CD4-positive, alpha-beta T cell treated with Interleukin-15 for 4 hours (primary cell): ENCODE measurements at places on chromosomes 3 and 15.

- no peak for DNase-seq
These were observed 72.9 kb upstream of the NDN start for GRCh38 chr15:23760024-23760423.

DNA sequence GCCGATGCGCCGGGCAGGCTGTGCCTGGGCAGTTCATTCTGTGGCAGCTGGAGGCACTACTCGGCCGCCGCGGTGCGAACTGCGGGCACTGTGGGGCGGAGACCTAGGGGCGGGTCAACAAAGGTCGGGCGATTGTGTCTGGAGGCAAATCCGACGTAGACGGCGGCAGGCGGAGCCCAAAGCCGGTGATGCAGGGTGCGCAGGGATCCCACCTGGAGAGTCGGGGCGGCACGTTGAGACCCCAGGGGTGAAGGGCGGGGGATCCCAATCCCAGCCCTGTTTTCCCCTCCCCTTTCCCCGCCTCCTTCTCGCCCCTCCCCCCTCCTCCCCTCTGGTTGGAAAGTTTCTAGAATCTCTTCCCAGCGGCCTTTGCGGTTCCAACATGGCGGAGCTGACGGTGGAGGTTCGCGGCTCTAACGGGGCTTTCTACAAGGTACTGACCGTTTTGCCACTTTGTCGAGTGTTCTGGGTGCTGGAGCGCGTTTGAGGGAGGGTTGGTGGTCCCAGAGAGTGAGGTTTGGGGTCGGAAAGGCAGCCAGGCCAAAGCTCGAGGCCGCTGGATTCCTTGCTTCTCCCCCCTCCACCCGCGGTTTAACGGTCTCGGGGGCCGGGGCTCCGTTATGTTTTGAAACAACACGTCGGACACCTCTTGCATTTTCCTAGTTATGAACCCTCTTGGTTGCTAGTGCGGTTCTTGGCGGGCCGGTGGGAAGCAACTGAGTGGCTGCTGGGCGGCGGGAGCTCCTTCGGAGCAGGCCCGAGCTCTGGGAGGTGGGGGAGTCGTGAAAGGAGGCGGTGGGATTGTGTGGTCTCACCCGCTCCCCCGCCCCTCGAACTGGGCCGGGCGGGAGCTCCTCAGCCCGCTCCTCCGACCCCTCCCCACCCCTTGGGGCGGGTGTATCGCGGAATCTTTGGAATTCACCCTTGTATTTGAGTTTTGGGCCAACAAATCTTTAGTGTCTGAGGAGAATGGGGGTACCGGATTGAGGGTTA lies at the start of gene FXR1:
Gene FXR1, plus strand, starts transcription at position 367 of the 993 bp plus-strand sequence. Its CDS starts 16 bp downstream, at position 383.
- DNase-seq: peak; percentile 87

DNA sequence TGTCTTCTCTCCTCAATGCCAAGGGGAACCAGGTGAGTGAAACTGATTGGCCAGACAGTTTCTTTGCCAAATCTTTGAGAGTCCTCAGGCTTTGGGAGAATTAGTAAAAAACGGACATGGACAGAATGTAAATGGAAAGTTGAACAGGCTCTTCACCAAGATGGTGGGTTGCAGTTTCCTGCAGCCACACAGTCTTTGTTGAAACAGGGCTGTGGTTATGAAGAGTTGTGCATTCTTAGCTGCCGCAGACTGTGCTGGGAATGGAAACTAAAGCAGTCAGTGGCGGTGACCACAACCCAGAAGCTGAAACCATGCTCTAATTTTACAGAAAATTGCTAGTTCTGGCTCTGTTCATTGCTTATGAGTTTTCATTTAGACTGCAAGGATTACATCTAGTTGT lies 42.1 kb upstream of the TASOR start:
- DNase-seq: peak; percentile 61

GRCh38 chr3:191502583-191502982 lies 41.6 kb downstream of the PYDC2 start:
- DNase-seq: no peak

DNA sequence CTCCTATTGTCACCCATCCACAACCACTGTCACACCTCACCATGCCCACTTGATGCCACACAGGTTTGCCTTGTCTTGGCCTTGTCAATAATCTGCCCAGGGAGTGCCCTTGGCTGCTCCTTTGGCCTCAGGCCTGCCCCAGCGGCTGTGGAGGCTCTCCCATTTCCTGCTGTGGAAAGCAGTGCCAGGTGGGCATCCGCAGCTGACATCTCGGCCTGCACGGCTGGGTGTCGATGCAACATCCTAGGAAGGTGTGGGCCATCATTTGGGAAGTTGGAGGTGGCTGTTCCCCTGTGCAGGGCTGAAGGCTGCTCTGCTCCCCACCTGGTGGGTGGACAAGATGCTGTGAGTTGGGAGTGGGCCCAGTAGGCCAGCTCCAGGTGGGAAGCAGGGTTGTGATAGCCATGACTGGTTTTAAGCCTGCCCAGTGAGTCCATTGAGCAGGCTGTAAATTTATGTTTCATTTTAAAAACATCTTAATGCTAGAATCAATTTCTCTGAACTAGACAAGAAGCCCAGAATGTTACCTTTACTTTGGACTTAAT lies 12.5 kb downstream of the DNAH1 start:
- DNase-seq: no peak

- no peak for DNase-seq
These were observed 10.4 kb downstream of the GOLM2 start for GRCh38 chr15:44298878-44299277.

- peak; percentile 77 for DNase-seq
These were observed 1.2 kb downstream of the B2M start for GRCh38 chr15:44712346-44713005.

DNA sequence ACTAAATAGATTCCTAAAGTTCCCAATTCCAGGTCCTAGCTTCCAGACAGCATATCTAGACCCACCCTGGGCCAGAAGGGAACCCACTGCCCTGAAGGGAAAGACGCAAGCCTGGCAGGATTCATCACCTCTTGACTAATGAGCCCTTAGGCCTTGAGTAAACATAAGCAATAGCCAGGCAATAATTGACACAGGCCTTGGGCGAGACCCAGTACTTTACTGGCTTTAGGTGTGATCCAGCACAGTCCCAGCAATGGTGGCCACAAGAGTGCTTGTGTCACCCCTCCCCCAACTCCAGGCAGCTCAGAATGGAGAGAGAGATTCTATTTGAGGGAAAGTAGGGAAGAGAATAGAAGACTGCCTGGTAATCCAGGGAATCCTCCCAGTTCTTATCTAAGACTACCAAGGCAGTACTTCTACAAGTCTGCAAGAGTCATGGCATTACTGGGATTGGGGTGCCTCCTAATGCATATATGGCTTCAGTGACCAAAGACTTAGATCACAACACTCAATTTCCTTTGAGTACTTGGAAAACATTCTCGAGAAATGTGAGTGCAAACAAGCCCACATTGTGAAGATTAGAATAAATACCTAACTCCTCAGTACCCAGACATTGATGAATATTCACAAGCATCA lies 30.4 kb upstream of the WWTR1 start:
- DNase-seq: no peak
